ENCODE measurements at places on chromosomes 4 and X.

GRCh38 chr4:153929675-153930074 lies 140.8 kb upstream of the SFRP2 start:
- DNase-seq: no peak

- no peak for DNase-seq
Measured at GRCh38 chr4:114100288-114101031, 121.0 kb upstream of the ARSJ start.

- DNase-seq: no peak
Measured at GRCh38 chr4:105139646-105140045, 7.0 kb upstream of the TET2 start.

DNA sequence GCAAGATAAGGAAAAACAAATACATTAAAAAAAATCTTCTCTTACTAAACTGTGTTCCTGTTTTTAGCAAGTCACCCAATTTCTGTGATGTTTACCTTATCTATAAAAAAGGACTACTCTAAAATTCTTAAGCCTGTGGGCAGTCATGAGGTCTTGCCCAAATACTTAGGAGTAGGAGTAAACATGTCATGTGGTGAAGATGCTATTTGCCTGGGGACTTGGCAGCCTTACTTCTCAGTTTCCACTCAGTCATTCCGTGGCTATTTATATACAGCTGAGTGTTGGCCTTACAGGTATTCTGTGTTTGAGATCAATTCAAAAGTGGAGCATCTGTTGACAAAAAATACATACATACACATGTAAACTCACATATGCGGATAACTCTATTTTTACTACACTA lies 89.9 kb upstream of the TLR2 start:
- DNase-seq: peak; percentile 21

GRCh38 chr4:17613761-17614415 lies 553 bp upstream of the MED28 start:
- DNase-seq: peak; percentile 88

DNA sequence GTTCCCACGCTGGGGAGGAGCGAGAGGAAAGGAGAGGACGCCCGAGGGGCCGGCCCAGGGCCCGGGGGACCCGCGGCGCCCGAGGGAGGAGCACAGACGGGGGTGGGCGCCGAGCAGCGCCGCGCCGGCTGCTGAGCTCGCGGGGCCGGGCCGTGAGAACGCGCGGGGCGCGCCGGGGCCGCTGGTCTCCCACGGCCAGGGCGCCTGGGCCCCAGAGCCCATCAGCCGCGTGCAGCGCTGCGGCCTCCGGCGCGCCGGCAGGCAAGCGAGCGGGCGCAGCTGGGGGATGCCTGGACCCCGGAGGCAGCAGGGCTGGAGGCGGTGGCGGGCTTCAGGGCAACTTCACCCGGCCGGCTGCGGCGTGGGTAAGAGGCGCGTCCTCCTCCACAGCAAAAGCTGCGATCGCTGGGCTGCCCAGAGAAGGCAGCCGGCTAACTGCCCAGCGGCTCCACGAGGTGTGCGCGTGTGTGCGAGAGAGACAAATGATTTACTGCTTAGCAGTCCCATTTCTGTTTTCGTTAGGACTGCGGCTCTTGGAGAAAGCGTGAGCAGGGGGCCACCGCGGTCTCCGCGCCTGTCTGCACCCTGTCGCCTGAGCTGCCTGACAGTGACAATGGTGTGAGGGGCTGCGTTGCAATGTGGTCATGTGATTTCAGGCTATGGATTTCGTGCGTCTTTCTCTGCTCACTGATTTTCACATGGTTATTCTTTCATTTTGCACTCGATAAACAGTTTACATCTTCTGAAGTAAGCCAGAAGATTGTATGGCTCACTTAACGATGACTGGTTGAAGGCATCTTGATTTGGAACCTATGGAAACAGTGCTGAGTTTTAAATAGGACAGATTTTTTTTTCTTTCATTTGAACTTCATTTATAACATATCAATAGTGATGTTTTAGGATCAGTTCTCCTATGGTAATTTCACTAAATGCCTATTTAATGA lies 1.2 kb downstream of the GUCY1A1 start:
- peak; percentile 20 for DNase-seq

DNA sequence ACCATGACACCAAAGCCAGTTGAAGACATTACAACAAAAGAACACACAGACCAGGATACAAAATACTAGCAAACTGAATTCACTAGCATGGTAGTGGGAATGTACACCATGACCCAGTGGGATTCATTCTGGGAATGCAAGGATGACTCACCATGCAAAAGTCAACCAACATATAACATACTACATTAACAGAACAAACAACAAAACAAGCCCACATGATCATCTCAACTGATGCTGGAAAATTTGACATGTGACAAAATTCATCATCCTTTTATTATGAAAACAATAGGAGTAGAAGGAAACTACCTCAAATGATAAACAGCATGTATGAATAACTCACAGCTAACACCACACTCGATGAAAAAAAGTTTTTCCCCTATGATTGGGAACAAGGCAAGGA lies 190.2 kb downstream of the DCLK2 start:
- DNase-seq: peak; percentile 17

DNA sequence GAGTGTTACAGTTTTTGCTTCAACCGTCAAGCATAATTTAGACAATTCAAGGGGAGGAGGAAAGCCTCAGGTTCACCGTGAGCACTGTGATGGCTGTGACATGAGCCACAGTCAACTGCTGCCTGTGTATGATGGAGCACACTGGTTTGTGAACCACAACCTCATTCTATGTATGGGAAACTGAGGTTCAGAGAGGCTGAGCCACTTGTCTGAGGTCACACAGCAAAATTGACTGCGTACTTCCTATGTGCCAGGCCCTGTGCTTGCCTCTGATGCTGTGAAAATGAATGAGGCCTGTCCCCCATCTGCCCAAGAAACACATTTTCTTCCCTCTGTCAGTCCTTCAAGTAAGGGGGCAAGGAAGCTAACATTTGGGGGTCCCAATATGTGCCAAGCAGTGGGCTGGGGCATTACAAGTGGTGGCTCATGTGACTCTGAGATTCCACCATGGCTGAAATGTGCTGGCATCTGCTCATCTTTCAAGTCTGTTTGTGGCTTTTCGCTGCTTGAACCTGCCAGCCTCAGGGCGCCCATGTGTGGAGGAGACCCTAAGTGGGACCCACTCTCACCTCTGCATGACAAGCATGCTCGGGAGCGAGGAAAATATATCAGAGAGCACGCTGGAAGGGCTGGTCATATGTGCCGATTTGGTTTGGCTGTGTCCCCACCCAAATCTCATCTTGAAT lies 79.7 kb downstream of the ADRA2C start:
- DNase-seq: no peak

GRCh38 chrX:7216981-7217587 lies 69.1 kb upstream of the PUDP start:
- no peak for DNase-seq

DNA sequence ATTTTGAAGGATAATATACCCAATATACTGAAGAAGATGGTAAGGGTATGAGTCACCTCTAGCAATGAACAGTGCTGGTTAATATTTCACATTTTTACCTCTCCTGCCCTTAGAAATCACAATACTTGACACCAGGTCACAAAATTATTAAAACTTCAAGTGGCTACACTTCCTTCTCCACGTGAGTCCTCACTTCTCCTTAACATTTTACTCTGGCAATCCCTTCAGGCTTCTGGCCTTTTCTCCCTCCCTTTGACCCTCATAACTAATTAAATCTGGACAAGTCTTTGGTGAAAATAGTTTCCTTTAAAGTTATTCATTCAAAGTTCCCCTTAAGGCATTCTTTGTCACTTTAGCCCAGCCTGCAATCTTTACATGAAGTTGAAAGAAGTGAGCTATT lies 190.4 kb downstream of the UNC5C start:
- no peak for DNase-seq

GRCh38 chr4:154457471-154457870 lies 34.1 kb downstream of the DCHS2 start:
- DNase-seq: no peak

- no peak for DNase-seq
Measured at GRCh38 chrX:80667967-80668366, 141.7 kb downstream of the BRWD3 start.

DNA sequence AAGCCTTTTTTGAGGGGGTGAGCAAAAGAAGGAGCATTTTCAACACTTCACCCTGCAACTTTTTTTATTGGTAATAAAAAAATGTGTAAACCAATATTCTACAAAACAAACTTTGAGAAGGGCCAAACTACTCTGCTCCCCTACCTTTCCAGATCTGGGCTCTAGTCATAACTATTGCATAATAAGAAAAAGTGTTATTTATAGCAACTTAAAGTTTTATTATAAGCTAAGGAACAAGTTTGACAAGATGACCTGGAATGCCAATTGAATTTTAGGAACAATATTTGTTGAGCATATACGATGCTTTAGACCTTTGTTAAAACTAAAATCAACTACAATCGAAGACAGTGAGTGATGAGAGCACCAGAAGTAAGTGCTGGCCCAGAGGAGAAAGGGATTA lies 409.6 kb downstream of the IL15 start:
- no peak for DNase-seq

GRCh38 chr4:106627051-106627450 lies 258.5 kb upstream of the GIMD1 start:
- DNase-seq: no peak

DNA sequence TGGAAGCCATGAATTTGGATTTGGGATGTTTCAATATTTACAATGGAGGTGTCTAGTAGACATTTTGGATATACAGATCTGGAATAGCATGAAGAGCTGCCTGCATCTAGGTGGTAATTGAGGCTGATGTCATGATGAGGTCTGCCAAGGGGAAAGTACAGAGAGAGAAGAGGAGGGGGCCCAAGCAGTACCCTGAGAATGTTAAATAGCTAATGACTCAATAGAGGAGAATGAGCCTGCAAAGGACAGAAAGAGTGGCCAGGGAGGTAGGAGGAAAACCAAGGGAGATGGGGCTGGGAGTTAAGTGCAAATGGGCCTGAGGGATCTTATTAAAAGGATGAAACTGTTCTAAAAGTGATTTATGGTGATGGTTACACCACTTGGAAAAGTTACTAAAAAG lies 182.2 kb upstream of the KIT start:
- peak; percentile 61 for DNase-seq

- DNase-seq: no peak
Measured at GRCh38 chr4:40937140-40937725, 187.5 kb downstream of the NSUN7 start.

GRCh38 chrX:34563804-34564203 lies 93.3 kb downstream of the TMEM47 start:
- peak; percentile 4 for DNase-seq

GRCh38 chrX:2313864-2314640 lies 186.7 kb downstream of the DHRSX start:
- no peak for DNase-seq

GRCh38 chrX:149871940-149872339 lies 9.0 kb upstream of the MAGEA8 start:
- DNase-seq: peak; percentile 13

- peak; percentile 40 for DNase-seq
Measured at GRCh38 chrX:66632981-66633380, 5.9 kb downstream of the EDA2R start.

GRCh38 chrX:44344194-44344593 lies 722 bp upstream of the EFHC2 start:
- no peak for DNase-seq

- no peak for DNase-seq
Measured at GRCh38 chr4:19038231-19038630, 1016.7 kb upstream of the LCORL start.

DNA sequence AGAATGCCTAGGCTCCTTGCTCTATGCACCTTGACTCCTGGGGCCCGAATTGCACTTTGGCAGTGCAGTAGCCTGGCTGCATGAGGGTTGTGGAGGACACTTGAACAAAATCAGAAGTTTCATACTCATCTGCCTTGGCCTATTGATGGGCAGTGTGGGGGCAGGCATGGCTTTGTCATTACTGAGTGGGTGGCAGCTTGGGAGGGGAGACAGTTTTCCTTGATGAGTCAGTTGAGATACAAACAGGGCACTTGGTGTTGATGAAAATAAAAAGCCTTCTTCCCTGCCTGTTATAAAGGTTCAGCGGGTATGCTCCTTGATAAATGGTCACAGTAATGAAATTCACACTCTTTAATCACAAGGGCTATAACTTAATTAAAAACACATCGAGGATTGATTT lies 126.8 kb upstream of the MAMLD1 start:
- DNase-seq: peak; percentile 42

DNA sequence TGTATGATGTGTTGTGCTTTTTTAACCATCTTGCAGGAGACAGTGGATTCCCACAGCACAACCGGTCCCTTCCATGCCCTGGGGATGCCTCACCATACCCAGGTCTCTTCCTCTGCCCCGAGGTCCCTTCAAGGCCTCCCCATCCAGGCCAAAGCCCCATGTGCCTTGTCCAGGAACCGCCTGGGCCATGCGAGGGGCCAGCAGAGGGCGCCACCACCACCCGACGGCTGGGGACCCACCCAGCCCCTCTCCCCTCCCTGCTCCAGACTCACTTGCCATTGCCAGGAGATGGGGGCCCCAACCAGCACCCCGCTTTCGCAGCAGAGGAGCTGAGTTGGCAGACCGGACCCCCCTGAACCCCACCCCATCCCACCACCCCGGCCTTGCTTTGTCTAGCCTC lies 485.5 kb downstream of the TRAM1L1 start:
- DNase-seq: no peak

DNA sequence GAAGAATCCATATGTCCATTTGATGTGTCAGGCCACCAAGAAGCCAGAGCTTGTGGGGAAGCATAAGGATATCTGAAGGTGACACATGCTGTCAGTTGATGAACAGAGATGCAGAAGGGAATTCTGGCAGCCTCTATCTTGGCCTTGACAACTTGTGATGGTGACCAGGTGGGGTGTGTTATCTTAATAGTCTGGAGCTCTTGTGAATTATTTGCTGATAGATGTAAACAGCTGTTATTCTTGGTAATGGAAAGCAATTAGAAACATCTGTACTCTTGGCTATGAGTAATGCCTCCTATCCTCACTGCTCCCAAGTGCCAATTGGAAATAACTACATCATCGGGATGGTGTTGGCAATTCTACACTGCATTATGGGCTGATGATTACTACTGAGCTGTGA lies 51.9 kb downstream of the NAA11 start:
- no peak for DNase-seq

GRCh38 chrX:153522259-153522658 lies 4.8 kb downstream of the ATP2B3 start:
- no peak for DNase-seq

GRCh38 chrX:149471397-149471796 lies 33.7 kb downstream of the IDS start:
- no peak for DNase-seq

- DNase-seq: no peak
Measured at GRCh38 chr4:34502086-34502485, 1742.2 kb downstream of the ARAP2 start.

DNA sequence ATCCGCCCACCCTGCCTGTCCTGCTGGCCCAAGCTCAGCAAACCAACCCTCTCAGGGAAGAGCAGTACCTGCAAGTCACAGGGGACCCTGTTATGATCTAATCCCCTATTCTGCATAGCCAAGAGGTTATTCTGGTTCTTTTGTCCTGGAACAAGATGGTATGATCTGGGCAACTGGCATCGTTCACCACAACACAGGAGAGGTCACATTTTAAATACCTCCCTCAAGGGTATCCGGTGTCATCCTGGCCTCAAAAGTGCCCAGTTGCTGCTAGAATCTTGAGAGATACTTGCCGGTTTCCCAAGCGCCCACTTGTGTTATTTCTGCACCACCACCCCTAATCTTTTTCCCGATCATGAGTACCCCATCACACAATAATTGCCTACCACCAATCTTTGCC lies 497.5 kb downstream of the BCOR start:
- no peak for DNase-seq
